ENCODE measurements at places on chromosomes 11 and 22.

GRCh38 chr11:1060852-1061616 is 13.6 kb upstream of the MUC2 start:
- DNase-seq = no peak

GRCh38 chr22:35569916-35570315 is 29.3 kb downstream of the RASD2 start:
- DNase-seq = no peak

- no peak for DNase-seq
These were observed 22.3 kb downstream of the TTLL1 start for GRCh38 chr22:43066844-43067385.

DNA sequence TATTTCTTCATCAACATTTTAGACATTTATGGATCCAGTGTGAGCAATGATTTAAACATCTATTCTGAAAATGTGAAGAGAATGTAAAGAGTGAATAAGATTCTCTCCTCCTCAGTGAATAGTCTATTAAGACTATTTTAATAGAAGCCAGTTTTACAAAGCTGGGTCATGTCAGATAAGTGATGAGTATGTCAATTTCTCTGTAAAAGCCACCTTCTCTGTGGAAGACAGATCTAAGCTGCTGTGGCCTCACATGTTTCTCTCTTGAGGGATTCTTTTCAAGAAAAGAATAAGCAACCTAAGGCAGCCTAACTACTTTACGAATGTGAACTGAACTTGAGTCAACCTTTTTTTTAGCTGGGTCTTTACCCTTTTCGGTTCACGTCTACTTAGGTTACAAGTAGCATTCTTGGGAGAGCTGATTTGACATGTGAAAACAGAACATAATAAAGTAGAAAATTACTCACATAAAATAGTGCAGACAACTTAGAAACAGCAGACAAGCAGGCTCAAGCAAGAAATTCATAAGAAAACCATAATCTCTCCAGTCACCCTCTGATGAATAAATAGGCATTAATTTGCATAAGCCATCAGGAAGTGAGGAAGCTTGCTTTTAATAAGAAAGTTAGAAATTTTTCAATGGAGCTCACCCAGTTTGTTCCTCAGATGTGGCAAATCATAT is 9.9 kb downstream of the CTSC start:
- DNase-seq = no peak

DNA sequence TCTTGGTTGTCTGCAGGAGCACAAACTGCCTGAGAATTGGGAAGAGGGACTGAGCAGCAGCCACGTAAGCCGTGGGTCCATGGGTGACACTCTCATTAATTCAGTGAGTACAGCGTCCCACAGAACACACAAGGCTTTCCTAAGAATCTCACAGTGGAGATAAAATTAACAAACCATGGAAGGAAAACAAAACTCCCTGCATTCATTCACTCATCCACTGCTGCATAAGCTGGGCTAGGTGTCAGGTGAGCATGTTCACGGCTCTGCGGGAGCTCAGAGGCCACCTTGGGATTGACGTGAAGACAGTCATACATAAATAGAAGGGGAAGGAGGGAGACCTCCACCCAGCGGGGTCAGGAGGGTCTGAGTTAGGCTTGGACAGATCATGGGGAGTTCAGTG is 1442.7 kb downstream of the TBC1D22A start:
- DNase-seq = no peak

DNA sequence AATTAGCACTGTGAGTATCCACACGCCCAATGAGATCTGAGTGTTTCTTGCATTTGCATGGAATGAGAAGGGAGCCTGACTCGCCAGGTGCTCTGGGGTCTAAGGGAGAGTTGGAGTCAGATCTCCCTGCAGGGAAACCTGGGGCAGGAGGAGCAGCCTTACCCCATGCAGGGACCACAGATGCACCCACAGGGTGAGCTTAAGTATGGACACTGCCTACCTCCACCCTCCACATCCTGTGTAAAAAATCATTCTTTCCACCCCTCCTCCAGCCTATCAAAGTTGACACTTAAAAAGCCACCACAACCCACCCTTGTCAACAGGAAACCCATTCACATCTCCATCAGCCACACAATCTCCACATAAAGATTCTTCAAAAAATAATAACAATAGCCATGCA is 67.0 kb upstream of the IGLL5 start:
- DNase-seq = peak; percentile 56

GRCh38 chr11:87046824-87047223 is 9.1 kb downstream of the TMEM135 start:
- no peak for DNase-seq

DNA sequence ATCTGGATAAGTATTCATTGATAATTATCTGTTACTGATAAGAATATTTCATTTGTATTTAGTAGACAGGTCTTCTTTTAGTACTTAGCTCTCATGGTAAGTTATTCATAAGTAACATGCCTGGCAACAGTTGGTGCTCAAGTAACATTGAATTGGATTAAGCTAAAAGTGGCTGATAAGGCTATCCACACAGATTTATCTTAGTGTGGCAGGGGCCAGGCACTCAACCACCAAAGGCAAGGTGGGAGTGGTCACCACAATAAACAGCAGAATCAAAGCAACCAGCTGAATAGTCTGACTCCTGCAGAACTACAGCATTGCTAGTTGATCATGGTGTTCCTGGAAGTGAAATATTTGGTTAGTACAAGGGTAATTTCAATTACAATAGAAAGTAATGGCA is 33.0 kb upstream of the NARS2 start:
- DNase-seq = no peak

- no peak for DNase-seq
These were observed 2.1 kb downstream of the PAMR1 start for GRCh38 chr11:35523331-35523768.

- DNase-seq = no peak
These were observed 38.4 kb downstream of the KCNC1 start for GRCh38 chr11:17772704-17773600.

DNA sequence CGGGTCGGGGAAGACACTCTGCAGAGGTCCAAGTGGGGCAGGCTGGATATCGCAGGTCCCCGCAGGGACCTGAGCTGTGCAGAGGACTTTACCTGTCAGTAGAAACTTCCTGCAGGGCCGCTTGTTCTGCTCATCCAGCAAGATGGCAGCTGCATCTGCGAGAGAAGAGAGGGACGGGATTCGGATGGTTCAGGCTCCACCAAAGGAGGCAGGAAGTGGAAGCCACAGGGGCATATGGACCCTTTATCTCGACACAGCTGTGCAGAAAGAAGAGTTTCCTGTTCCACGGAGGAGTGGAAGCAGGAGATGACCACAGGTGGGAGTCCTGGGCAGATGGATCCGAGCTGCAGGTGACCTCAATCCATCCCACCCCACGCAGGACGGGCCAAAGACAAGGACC is 22.5 kb downstream of the CABP7 start:
- DNase-seq = peak; percentile 87

GRCh38 chr11:61697764-61698163 is 17.6 kb downstream of the DAGLA start:
- no peak for DNase-seq

- DNase-seq = no peak
These were observed 202.9 kb downstream of the GRIK4 start for GRCh38 chr11:120714438-120714837.

GRCh38 chr22:20459152-20459542 is 21.5 kb upstream of the SCARF2 start:
- DNase-seq = no peak

- DNase-seq = peak; percentile 49
These were observed 15.0 kb upstream of the APOA1 start for GRCh38 chr11:116852261-116853031.

DNA sequence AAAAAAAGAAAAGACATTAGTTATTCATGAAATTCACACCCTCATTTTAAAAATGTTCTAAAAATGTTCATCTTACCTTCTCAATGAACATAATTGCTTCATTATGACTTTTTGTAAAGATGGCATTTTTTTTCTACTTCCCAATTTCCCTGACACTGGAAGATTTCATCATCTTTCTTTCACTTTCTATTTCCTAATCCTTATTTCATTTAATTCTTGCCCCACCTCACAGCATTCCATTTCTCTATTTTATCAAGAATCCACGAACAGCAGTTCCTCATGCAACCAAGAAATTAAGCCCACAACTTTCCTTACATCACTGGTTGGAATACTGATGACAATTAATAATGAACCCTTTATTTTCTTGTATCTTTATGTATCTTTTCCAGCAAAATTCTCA is 1.9 kb downstream of the PATL1 start:
- DNase-seq = no peak

DNA sequence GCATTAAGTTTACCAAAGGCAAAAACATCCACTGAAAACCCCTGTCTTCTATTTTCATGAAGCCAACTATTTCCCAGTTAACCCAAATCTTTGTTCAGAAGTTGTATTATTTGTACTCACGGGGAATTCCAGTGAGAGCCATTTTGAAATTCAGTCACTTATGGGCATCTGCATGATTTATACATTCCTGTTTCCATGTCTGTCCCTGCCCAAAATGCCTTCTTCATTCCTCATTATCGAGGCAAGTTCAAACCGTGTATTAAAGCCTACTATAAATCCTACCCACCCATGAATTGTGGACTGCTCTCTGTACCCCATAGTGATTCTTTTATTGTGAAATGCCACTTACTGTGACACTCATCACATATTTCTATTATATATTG is 772.7 kb downstream of the DLG2 start:
- no peak for DNase-seq

- DNase-seq = no peak
These were observed 68.8 kb upstream of the USP47 start for GRCh38 chr11:11772865-11773515.

GRCh38 chr11:133785795-133786340 is 59.4 kb downstream of the SPATA19 start:
- DNase-seq = no peak

Measured in Jurkat, Clone E6-1 (cell line).